ENCODE measurements at places on chromosomes 5 and 9.

GRCh38 chr9:85715587-85715986 lies 26.2 kb downstream of the AGTPBP1 start:
- no peak for DNase-seq

- no peak for DNase-seq
These were observed 240.2 kb upstream of the SEMA6A start for GRCh38 chr5:116814626-116815385.

DNA sequence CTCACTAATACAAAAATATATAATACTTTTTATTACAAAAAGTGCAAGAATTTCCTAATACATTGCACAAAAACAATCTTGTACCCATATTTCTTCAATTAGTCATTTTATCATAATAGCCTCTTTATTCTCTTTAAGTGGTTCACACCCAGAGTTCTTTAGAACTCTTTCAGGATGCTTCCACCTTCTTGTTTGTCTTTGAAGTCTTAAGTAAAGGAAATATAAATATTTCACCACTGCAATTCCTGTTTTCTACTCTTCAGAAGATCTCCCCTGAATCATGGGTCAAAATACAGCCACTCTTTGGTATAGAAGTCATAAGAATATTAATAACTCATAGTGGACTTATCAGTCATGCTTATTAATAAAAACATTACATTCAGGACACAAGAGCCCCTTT lies 293.0 kb downstream of the ATPSCKMT start:
- no peak for DNase-seq

DNA sequence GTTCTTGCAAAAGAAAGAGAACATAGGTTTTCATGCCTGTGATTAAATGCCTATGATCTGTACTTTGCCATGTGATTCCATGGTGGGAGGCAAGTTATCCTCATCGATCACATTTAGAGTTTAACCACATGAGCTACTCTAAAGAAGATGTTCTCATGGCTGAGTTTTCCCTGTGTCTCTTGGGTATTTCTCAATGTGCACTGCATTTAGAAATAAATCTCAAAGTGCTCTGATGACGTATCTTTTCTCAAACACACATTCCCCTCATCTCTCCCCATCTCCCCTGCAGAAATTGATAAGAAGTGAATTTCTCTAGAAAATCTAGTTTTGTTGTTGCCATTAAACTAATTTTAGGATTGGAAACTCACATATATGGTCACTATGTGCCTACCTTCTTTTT lies 282.2 kb downstream of the SEMA5A start:
- no peak for DNase-seq

GRCh38 chr5:151903243-151903653 lies 21.4 kb downstream of the GLRA1 start:
- no peak for DNase-seq

DNA sequence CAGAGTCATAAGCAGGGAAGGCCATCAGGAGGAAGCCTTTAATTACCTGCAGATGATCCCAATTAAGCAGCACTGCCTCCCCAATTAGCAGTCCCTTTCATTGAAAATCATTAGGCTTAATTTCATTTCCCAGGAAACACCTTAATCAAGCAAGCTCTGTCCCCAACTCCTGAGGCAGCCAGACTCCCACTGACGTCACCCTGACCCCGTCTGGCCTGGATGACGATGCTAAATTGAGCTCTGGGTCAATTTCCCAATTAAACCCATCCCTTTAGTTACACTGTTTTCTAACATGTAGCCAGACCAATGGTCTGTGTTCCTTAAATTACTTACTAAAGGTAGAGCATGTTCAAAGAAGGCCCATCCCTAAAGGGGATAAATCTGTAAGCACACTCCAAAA lies 84.0 kb upstream of the SPOCK1 start:
- no peak for DNase-seq

All from stimulated activated CD8-positive, alpha-beta memory T cell treated with anti-CD3 and anti-CD28 coated beads, Interleukin-4, amount 100 ng/mL, for 1 hour (primary cell).